Pancreas (tissue), 10 donors: ENCODE measurements at places on chromosomes 5 and 9. TPM values are rescaled to one million over a fixed set of nuclear protein-coding genes. Genes with fewer than 3 reads are reported as not detected.

The ASS1 gene
- total RNA-seq, result 19.3 TPM

The N4BP3 gene
- 0.54 TPM for total RNA-seq

The IL4 gene
- not detected for total RNA-seq

The SLC4A9 gene
- not detected for total RNA-seq

The HDAC3 gene
- 26.4 TPM for total RNA-seq

The FGF10 gene
- 5.7 TPM for total RNA-seq

The TAF11L5 gene
- not detected for total RNA-seq

The AFAP1L1 gene
- 1.3 TPM for total RNA-seq

The SPRY4 gene
- 1.5 TPM for total RNA-seq

The WDR31 gene
- 4.4 TPM for total RNA-seq

The IGFBPL1 gene
- 0.12 TPM for total RNA-seq
